Ascending aorta (tissue), 2 donors: ENCODE measurements at places on chromosomes 2 and 18. TPM values are rescaled to one million over a fixed set of nuclear protein-coding genes. Genes with fewer than 3 reads are reported as not detected.

GRCh38 chr2:134027980-134028379 is 225.9 kb upstream of the MGAT5 start:
- no peak for DNase-seq

DNA sequence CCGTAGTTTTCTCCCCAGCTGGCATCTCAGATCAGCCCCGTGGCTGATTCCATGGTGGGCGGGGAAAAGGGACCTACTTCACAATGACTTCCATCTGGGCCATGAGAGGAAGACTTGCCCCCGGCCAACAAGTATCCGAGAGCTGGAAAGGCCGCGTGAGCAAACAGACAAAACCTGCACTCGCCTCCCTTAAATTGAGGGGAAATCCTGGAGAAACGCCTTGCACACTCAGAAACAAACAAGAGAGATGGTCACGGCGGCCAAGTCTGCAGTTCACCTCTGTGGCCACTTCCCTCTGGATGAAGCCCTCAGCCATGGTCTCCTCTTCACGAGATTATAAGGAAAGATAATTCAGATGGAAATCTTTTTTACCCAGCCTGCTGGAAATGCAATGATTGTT is 39.4 kb upstream of the TPO start:
- no peak for DNase-seq

The CEBPZ gene
- total RNA-seq = 20.2 TPM

The ZNF396 gene
- total RNA-seq = 0.21 TPM

GRCh38 chr18:8937160-8938094 is 165.1 kb upstream of the NDUFV2 start:
- no peak for DNase-seq

DNA sequence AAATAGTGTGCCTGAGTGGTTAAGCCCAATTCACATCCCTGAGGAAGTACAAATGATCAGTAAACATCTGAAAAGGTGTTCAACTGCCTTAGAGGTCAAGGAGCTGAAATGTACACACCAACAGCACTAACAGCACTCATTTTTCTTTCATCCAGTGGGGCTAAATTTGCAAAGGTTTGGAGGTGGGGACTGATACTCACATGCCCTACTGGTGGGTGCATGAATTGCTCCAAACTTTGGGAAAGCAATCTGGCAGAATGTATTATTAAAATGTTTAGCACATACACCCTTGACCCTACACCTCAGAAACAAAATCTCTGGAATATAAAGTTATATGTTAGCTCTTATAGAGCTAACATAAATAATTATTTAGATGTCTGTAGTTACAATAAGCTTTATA is 19.0 kb upstream of the FAM178B start:
- no peak for DNase-seq

GRCh38 chr2:237450108-237450507 is 36.1 kb upstream of the COL6A3 start:
- no peak for DNase-seq
